Neural cell (in vitro differentiated cells): ENCODE measurements at places on chromosomes 12 and 14. TPM values are rescaled to one million over a fixed set of nuclear protein-coding genes. Genes with fewer than 3 reads are reported as not detected.

RTN1 gene
- 1,138 and 1,179 TPM in 2 replicates for polyA plus RNA-seq

MAP3K9 gene
- 10.4 and 13.4 TPM in 2 replicates for polyA plus RNA-seq

IL31 gene
- polyA plus RNA-seq, result not detected in 2 replicates

SYT1 gene
- 103 and 106 TPM in 2 replicates for polyA plus RNA-seq

OR4E2 gene
- polyA plus RNA-seq, result not detected in 2 replicates

STYK1 gene
- polyA plus RNA-seq, result 0.24 and 0.26 TPM in 2 replicates

AMDHD1 gene
- 0.20 TPM in 1 of 2 replicates, not detected in the other for polyA plus RNA-seq

GALNT9 gene
- polyA plus RNA-seq, result 13.5 and 18.0 TPM in 2 replicates

FAM222A gene
- polyA plus RNA-seq, result 6.4 and 8.5 TPM in 2 replicates

TTC6 gene
- 0.10 TPM in 1 of 2 replicates, not detected in the other for polyA plus RNA-seq

TPH2 gene
- polyA plus RNA-seq, result 0.12 and 0.33 TPM in 2 replicates

SIX6 gene
- not detected in 2 replicates for polyA plus RNA-seq

E2F7 gene
- polyA plus RNA-seq, result 0.48 and 0.52 TPM in 2 replicates

LBHD2 gene
- polyA plus RNA-seq, result not detected in 2 replicates

HHIPL1 gene
- 0.04 and 0.47 TPM in 2 replicates for polyA plus RNA-seq

APOLD1 gene
- 0.38 and 1.1 TPM in 2 replicates for polyA plus RNA-seq

HEBP1 gene
- polyA plus RNA-seq, result 1.2 and 2.0 TPM in 2 replicates

GPR162 gene
- 82.8 and 117 TPM in 2 replicates for polyA plus RNA-seq

LRIG3 gene
- polyA plus RNA-seq, result 0.22 and 0.26 TPM in 2 replicates

POTEM gene
- polyA plus RNA-seq, result not detected in 2 replicates

PYGL gene
- polyA plus RNA-seq, result 0.10 TPM in 1 of 2 replicates, not detected in the other

LYZ gene
- 0.20 TPM in 1 of 2 replicates, not detected in the other for polyA plus RNA-seq

ADCY6 gene
- 43.1 and 48.2 TPM in 2 replicates for polyA plus RNA-seq

RNASE3 gene
- polyA plus RNA-seq, result not detected in 2 replicates

KLHL33 gene
- not detected in 2 replicates for polyA plus RNA-seq

C12orf54 gene
- not detected in 2 replicates for polyA plus RNA-seq

MYO1H gene
- polyA plus RNA-seq, result 9.2 and 10.6 TPM in 2 replicates

FOXJ2 gene
- polyA plus RNA-seq, result 5.8 and 6.4 TPM in 2 replicates

TMEM229B gene
- 4.2 and 7.9 TPM in 2 replicates for polyA plus RNA-seq

ST8SIA1 gene
- polyA plus RNA-seq, result 22.2 and 22.5 TPM in 2 replicates

GPR84 gene
- polyA plus RNA-seq, result not detected in 2 replicates

PPP2R5C gene
- polyA plus RNA-seq, result 108 and 111 TPM in 2 replicates

R3HDM2 gene
- 11.1 and 13.7 TPM in 2 replicates for polyA plus RNA-seq

EAPP gene
- polyA plus RNA-seq, result 103 and 112 TPM in 2 replicates

LALBA gene
- polyA plus RNA-seq, result not detected in 2 replicates

TSPAN11 gene
- polyA plus RNA-seq, result 4.6 and 5.6 TPM in 2 replicates

RPL10L gene
- polyA plus RNA-seq, result not detected in 2 replicates
